ENCODE measurements at places on chromosomes 12 and 14.
A peak's percentile ranks its signal among the peaks of the same experiment; 100 is the strongest.

DNA sequence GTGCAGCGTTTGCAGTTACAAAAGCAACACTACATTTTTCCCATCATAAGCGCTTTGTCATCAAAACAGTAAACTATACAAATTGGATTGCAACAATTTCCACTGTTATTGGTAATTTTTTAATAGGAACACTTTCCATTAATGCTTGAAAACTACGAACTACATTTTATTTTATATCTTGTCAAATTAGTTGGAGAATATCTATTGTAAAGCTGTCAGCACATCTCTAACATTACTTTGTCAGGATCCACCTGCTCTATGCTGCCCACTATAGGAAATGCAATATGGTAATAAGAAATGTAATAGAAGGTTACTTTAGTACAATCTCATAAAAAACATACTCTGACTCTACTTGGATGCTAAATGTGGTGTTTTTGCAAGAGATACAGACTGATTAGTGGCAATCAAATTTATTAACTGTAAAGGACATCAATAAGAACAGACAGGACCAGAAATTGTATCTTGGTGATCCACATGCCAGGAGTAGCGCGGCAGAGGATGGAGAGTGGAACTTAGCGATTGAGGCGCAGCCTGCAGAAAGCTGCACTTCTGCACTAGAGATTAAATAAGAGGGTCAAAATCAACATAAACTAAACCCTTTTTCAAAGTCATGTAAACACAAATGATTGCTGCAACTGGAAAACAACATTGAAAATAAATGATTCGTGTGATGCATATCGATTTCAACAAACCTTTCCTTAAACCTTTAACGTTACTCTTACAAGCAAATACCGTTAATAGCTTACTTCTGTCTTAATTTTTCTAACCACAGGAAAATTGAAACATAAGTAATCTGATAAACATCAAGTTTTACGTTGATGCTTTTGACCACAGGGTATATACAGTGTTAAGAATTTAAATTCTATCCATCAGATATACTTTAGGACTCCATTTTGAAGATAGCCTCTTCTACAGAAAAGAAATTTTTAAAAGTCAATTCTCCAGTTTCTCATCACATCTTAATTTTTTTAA is 3.6 kb upstream of the ARID2 start:
- DNase-seq: peak; percentile 25

DNA sequence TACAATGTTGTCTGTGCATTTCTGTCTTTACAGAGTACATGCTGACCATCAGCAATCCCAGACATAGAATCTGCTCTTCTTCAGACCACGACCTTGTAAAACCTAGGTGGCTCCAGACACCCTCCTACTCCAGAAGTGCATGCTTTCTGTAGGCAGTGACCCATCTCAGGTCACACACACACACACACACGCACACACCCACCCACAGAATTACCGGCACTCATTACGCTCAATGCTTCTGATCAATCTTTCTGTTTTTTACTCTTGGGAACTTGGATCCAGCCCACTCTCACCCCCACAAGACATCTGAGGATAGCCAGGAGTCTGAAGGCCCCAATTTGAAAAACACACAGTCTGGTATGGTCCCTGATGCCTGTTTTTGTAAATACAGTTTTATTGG is 7.5 kb upstream of the TSPAN9 start:
- no peak for DNase-seq

- peak; percentile 62 for DNase-seq
These were observed at the start of gene ST8SIA1 for GRCh38 chr12:22334410-22335100. ST8SIA1 (minus strand) TSS chr12:22334707; CDS start chr12:22334232, 475 bp downstream.

DNA sequence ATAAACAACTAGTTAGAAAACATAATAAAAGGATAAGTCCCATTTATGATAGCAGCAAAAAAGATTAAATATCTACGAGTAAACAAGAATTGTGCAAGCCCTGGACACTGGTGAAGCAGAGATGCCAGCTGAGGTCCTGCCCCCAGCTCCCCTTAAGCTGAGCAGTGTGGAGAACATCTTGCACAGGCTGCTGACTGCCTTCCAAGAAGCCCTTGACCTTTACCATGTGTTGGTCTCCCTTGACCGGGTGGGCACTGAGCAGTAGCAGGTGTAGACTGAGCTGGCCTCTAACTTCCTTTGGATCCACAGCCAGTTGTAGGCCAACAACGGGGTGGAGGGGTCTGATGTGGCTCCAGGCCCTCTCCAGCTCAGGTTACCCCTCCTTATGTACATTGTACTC is 47.7 kb upstream of the PAPLN start:
- no peak for DNase-seq

DNA sequence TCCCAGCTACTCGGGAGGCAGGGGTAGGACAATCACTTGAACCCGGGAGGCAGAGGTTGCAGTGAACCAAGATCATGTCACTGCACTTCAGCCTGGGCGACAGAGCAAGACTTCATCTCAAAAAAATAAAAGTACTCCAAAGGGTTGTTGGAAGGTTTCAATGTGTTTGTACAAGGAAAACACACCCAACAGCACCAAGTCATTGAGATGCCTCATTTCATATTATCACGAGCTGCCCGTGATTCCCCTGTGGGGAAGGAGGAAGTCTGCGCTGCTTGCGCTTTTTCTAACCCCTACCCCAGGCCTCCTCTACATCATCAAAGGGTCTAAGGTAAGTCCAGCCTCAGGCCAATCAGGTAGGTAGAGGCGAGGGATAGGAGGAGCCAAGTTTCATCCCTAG is 73.6 kb downstream of the KDM2B start:
- DNase-seq: no peak

DNA sequence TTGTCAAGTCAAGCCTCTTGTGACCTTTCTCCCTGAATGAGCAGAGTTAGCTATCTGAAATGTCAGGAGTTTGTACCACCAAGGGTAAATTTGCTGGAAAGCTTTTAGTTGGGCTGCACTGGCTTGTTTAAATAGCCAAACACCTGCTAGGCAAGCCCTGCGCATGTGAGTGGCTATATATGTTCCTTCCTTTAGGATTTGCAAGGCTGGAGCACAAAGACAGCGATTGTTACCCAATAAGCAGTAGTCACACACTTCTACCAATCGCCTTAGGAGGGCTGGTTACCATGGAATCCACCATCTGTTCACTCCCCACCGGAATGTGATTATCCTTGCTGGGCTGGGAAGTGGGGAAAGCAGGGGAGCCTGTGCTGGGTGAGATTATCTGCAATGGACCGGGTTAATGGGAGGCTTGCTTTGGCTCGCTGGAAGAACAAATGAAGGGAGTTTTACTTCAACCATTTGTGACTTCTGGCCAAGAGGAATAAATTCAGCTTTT is 102.5 kb downstream of the FGD4 start:
- no peak for DNase-seq

DNA sequence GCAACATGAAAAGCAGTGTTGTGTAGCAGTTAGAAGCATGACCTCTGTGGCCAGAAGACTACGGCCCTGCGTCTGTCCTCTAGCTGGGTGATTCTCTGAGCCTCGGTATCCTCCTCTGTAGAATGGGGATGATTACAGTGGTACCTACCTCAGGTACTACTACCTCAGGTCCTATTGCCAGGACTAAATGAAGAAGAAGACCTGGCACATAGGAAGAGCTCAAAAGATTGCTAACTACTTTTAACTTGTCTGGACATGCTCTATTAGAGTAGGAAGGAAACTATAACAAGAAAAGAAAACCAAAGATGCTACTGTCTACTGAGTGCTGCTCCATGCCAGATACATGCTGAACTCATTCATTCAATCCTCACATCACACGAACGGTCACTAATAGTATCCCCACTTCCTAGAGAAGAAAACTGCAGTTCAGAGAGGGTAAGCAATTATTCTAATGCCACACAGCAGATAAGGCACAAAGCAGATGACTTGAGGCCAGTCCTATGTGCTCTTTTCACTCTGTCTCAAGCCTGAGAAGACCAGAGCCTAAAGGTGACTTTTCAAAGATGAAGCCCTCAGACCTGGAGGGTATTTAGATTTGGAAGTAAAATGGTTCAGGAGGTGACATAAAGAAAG is 108.1 kb upstream of the HIF1A start:
- DNase-seq: no peak

DNA sequence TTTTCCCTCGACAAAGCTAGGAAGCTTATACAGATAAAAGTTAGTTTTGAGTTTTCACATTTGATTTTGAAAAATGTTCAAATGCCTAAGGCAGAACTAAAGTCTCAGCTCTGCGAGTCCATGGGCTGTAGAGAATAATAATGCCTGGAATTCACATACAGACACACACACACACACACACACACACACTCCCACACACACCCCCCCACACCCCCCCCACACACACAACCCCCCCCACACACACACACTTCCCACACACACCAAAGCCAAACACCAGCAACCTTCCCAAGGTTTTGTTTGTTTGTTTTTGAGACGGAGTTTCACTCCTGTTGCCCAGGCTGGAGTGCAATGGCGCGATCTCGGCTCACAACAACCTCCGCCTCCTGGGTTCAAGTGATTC is 62.8 kb upstream of the EIF5 start:
- DNase-seq: no peak

Data from stimulated activated CD4-positive, alpha-beta T cell treated with anti-CD3 and anti-CD28 coated beads, Interleukin-2, amount 100 ng/mL, for 24 hours (primary cell).